ENCODE measurements at places on chromosomes 11 and 22. TPM values are rescaled to one million over a fixed set of nuclear protein-coding genes. Genes with fewer than 3 reads are reported as not detected.

DNA sequence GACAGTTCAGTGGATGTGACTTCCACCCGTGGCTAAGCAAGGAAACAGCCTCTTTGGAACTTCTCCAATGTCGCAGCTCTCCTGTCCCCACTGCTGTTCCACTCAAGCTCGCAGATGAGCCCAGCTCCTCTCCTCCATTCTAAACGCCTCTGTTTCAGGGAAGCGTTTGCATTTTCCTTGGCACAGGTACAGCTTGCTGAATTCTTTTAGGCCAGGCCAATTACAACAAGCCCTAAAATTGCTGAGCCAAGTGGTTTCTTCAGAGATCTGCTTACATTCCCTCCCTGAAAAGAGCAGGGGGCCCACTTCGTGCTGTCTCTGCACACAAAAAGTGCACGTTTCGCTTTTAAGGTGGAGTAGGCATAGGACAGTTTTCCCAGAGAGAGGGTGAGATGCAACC, 91.5 kb upstream of the BLID start:
- DNase-seq: no peak

GRCh38 chr11:85062659-85063058, 564.5 kb downstream of the DLG2 start:
- DNase-seq: no peak

DNA sequence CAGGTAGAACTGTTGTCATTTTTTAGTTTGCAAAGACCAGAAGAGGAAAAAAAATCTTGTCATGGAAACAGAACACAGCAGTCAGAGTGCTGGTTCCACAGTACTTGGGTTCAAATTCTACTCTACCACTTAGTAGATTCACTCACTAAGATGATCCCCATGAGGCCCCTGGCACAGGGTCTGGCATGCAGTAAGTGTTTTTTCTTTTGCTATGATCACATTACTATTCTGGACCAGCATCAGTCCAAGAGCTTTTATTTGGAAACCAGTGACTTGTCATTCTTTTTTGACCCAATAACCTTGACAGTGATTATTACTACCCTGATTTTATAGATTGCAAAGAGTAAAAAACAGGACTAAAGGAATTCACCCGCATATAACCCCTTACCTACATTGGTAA, 4.1 kb downstream of the EEF1G start:
- DNase-seq: no peak

- no peak for DNase-seq
Measured at GRCh38 chr11:80822308-80822707, 1381.5 kb upstream of the TENM4 start.

DNA sequence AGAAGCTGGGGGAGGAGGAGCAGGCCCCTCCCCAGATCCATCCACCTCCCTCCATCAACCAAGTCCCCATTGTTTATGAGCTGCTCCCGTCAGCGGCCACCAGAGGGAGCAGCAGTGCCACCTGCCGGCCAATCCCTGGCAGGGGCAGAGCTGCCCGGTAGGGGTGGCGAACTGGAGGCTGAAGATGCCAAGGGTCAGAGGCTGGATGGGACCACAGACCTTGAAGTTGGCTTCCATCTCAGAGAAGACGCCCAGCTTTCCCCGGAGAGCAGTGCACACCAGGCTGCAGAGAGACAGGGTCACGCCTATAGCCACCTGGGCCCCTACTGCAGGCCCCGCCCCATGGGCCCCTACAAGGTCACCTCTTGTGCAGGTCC, 3.6 kb downstream of the FIBP start:
- DNase-seq: no peak

DNA sequence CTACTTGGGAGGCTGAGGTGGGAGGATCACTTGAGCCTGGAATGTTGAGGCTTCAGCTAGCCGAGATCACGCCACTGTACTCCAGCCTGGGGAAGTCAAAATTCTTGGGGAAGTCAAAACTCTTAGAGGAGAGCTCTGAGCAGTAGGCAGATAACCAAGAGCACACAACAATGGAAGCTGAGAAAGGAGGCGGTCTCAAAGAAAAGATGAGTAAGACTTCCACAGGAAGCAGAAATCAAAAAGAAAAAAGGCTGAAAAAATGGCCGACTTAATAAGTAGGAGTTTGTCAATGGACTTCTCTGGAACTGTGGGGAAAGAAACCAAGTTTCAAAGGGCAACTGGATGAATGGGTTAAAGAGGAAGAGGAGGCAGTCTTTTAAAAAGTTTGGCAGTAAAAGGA, 32.1 kb downstream of the RAB30 start:
- DNase-seq: no peak

Gene RBFOX2
- 132 TPM for polyA plus RNA-seq

Gene CHRNA10
- 1.4 TPM for polyA plus RNA-seq
